GM12864 (cell line): ENCODE measurements at places on chromosomes 16 and 17.

DNA sequence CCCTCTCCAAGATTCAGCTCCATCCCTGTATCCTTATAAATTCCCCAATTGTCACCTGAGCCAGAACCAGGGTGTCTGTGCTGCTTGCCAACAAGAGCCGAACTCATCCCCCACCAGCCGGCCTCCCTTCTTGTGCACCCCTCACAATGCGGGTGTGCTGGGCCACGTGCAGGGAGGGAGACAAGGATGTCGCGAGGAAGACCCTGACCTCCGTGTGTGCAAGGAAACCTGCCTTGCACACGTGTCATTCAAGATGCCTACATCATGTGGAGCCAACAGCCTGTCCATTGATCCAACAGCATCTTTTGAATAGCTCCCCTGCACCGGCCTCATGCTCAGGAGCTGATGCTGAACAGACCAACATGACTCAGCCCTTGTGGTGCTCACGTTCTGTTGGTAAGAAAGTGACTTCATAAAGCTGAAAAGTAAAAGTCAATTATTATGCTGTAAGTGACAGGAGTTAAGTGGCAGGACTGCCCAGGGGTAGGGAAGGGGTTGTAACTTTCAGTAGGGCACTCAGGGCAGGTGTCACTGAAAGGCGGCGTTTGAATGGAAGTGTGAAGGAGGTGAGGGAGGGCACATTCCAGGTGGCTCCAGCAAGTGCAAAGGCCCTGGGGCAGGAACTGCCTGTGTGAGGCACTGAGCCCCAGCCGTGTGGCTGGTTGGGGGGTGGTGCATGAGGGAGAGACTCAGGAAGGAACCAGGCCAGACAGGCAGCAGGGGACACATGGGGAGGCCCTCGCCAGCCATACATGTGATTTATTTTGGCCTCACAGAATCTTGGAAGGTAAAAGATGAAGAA, 302.2 kb downstream of the FOXL1 start:
- no peak for DNase-seq

DNA sequence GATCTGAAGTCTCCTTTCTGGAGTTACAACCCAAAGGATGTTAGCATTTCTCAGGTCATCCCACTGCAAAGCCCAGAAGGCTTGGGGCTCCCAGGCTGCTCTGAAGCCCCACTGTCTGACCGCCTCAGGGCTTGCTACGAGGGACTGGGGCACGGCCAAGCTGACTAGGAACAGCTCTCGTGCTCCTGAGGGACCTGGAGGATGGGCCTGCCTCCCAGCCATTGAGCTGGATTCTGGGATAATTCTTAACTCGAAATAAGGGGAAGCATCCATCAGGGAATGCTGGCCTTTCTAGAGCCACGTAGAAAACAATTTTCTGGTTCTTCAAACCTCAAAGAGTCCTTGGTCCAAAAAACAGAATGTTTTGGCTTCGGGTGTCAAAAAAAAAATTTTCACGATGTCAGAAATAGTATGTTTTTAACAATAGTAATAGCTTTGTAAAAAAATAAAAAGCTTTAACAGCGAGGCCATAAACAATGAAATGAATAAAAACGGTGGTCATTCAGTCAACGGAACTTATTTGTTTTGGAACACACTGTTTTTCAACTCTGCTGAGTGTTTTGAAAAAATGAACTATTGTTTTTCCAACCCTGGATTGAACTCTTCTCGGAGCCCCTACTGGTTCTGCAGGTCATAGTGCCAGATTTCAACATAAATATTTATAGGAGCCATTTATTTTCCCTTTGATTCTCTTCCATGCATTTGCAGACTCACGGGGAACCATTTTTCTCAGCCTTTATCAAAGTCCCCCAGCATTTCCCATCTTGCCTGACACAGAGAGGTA, 16.4 kb upstream of the HERPUD1 start:
- no peak for DNase-seq

- DNase-seq = no peak
Measured at GRCh38 chr17:70677783-70678647, 508.7 kb downstream of the KCNJ2 start.

- no peak for DNase-seq
Measured at GRCh38 chr16:55835581-55835980, 2.7 kb upstream of the CES1 start.

DNA sequence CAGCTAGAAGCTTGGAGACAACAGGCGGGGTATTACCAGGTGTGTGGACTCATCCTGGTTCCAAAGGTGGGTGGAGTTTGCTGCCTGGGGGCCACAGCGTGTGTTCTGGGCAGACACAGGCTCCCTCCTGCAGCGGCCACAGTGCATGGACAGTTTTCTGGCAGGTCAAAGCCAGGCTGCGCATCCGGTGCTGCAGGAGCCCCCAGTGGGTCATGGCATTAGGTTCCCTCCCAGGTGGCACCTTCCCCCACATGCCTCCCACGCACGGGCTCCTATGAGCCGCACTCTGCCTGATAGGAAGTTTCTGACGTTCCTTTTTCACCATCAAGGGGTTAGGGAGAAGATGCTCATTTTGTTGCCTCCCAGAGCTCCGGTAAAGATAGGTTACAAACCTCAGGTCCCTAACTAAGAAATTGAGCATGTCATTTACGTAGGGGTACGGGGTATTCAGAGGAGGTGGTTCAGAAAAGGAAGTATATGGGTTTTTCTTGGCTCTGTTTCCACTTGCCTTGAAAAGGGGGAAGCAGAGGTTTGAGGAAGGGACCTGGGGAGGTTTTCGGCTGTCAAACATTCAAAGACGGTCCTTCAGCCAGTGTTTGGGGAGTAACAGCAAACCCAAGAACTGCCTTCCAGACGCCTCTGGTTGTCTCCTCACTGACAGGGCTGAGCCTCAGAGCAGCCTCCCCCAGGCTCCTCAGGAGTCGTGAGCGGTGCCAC, 32.7 kb upstream of the NAT9 start:
- DNase-seq = no peak

- no peak for DNase-seq
Measured at GRCh38 chr16:14087590-14088154, 16.6 kb downstream of the MRTFB start.

- DNase-seq = no peak
Measured at GRCh38 chr16:13848795-13849194, 71.2 kb upstream of the ERCC4 start.
